ENCODE measurements at places on chromosomes 6 and 20.

- no peak for DNase-seq
These were observed 96.4 kb upstream of the DUSP22 start for GRCh38 chr6:195861-196360.

DNA sequence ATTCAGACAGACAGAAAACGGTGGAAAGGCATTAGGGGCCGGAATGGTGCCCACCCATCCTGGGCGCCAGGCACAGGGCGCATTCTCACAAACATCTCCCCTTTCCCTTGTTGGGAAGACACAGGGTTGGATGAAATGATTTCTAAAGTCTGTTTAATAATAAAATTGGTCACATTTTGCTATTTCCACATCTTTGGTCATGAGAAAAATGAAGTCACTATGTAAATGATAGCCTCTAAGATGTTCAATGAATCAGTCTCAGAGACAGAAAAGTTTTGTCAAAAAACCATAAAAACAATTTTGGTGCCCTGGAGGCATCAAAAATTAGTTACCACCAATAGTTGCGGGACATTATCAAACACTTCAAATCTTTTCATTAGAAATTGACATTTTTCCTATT, 40.7 kb downstream of the PRR18 start:
- no peak for DNase-seq

DNA sequence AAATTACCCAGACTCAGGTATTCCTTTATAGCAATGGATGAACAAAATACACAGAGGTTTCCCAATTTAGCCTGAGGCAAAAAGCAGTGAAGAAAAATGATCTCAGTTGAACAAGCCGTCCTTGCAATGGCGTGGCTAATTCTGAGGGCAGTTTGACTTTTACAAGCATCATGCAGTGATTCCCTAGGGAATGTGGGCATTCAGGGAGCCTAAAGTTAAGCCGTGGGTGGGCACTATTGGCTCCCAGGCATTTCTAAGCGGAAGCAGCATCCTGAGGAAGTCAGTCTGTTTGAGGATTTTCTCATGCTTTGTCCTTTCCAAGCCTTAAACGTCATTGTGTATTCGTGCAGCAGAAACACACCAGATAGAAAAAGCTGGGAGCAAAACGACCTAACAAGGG, 133.9 kb downstream of the MYLK4 start:
- DNase-seq, result no peak

GRCh38 chr6:99415446-99415845, 9.7 kb downstream of the PNISR start:
- DNase-seq, result no peak

DNA sequence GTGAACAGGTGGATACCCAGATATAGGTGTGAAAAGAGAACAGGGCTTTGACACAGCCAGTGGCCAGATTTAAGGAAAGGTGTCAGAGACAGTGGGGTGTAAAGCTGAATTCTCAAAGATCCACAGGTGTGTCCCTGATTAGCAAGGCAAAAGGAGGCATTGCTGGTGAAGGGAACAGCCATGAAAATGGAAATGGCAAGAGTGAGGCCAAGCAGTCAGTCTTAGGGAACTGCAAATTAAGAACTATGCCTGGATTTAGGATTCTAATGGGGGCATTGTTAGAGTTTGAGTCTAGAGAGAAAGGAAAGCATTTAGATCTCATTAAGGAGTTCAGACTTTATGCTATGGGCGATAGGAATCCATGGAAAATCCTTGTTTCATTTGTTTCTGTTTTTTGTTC, 789.2 kb downstream of the MAFB start:
- no peak for DNase-seq

DNA sequence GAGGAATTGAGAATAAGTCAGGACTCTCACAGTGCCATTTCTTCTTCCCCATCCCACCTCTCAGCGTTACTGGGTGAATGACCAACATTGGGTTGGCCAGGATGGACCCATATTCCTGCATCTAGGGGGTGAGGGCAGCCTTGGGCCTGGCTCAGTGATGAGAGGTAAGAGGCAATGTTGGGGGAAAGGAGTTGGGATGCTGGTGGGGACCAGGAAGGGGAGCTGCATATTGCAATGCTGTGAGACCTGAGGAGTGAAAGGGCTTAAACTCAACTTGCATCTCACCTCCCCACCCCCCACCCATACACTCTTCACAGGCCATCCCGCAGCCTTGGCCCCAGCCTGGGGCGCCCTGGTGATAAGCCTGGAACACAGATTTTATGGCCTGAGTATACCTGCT, 1.3 kb downstream of the PRSS16 start:
- no peak for DNase-seq

- DNase-seq, result peak; percentile 78
These were observed 18.3 kb upstream of the TRAM2 start for GRCh38 chr6:52595000-52595795.

- no peak for DNase-seq
These were observed 3.4 kb upstream of the HELZ2 start for GRCh38 chr20:63577317-63577894.

GRCh38 chr6:42154461-42155209, 12.2 kb upstream of the C6orf132 start:
- DNase-seq, result no peak

DNA sequence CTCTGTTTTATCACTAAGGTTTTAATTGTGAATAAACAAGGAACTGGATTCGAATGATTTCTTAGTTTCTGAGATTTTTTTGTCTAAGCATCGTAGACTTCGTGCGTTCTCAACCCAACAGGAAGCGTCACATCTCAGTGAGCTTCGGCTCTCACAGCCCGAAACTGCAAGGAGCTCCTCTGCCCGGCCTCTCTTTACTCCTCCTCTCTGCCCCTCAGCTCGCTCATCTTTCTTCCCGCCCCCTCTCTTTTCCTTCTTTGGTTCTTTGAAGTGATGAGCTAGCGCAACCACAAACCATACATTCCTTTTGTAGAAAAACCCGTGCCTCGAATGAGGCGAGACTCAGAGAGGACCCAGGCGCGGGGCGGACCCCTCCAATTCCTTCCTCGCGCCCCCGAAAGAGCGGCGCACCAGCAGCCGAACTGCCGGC, 480 bp upstream of the NT5E start:
- peak; percentile 35 for DNase-seq

DNA sequence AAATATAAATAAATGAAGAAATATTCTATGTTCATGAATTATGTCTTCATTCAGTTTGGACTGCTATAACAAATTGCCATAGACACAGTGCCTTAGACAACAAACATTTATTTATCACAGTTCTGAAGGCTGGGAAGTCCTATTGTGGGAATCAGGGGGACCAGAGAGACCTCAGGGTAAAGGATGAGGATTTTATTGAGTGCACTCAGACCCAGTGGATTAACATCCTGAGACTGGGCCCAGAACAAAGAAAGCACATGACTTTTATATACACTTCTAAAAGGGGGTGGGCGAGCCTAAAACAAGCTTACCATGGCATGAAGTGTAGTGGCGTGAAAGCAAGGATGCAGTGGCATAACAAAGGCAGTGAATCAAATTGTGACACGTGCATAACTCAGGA, 26.9 kb upstream of the CBLN4 start:
- DNase-seq, result no peak

GRCh38 chr20:36309643-36310042, 3.5 kb downstream of the DLGAP4 start:
- DNase-seq, result no peak

DNA sequence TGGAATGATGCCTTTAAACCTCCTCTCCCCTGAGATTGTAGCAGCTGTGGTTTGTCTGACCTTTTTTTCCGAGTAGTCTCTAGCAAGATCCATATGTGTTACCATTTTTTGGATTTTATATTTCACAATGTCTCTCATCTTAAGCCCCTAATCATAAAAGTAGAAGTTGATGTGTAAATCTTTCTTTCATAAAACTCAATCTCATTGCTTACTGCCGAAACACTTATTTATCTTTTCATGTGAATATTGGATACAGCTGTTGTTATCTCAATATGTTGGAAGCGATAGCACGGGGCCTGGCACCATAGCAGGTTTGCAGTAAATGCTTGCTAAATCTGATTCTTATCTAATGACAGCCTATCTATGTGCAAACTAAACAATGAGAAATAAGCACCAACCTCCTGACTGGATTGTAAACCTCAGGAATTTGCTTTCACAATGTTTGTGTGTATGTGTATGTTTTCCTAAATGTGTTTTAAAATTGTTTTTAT, 14.2 kb downstream of the SMPDL3A start:
- no peak for DNase-seq

- no peak for DNase-seq
These were observed 24.5 kb downstream of the FAM110A start for GRCh38 chr20:858011-858410.

DNA sequence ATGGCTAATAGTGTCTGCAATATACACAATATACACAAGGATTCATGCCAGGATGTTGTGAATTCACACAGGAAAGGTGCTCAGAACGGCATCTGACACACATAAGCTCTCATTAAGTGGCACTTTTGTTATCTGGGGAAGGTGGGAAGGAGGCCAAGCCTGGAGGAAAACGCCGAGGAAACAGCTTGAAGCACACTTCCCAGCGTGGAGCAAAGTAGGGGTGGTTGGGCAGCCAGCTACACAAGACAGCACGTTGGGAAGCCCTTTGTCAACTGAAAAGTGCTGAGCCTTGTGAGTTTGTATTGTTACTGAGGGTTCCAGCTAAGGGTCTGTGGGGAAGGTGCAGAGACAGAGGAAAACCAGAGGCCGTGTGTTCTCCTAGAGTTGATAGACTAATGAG, 181.0 kb downstream of the ZMYND8 start:
- no peak for DNase-seq

DNA sequence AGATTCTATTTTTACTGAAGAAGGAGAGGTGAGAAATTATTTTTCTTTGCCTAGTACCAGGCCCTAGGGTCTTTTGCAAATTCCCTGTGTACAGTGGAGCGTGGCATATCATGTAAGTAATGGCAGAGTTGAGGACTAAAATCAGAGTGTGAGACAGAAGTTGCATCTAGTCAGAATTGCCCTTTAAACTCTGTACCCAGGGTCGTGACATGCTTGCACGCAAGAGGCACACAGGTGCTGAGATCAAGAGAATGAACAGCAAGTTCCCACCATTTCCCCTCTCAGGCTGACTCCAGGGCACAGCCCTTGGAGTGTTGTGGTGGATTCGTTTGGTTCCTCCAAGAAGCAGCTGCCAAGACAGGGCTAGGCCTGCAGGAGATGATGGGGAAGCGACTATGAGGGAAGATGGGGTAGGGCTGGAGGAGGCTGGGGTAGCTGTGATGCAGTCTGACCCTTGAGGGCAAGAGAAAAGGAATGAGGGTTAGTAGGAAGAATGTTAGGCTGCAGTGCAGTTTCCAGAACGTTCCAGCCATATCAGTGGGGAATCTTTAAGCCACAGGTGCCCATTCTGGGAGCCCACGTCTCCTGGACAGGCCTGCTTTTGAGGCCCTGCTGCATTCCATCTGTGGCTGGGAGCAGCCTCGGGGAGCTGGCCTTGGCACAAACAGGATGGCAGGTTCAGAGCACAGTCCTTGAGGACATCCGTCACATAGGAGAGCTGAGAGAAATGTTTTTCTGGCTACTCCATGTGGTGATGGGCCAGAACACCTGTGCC, 6.9 kb downstream of the NELFCD start:
- no peak for DNase-seq

- no peak for DNase-seq
These were observed 53.6 kb upstream of the EDN3 start for GRCh38 chr20:59246691-59247400.

- no peak for DNase-seq
These were observed 22.8 kb upstream of the PTPN1 start for GRCh38 chr20:50487397-50487796.

DNA sequence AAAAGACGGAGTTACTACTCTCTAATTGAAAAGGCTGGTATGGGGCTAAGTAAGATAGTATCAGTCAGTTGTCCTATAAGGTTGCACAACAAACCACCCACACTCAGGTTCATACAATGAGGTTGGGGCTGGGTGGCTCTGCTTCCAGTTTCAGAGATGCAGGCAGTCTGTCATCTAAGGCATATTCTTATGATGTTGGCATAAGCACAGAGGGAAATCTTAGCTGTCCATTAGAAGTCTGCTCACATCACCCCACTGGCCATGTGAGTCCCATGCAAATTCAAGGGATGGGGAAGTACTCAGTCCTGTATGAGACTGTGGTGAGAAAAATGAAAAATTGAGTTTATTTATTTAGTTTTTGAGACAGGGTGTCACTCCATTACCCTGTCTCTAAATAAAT, 118.6 kb downstream of the LAMP5 start:
- no peak for DNase-seq

DNA sequence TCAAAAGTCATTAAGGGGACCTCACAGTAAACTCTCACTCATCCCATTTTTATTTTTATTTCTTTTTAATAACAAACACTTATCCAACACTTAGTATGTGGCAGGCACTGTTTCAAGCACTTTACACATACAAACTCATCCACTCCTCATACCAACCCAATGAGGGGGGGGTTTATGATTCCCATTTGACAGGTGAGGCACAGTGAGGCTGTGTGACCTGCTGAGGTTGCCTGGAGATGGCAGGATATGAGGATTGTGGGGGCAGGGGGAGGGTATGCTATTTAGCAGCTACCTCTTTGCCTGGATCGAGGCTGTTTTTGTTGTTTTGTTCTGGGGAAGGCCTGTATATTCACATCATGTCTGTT, 219.8 kb downstream of the KIF16B start:
- DNase-seq, result no peak

GRCh38 chr20:43723186-43723585, 3.6 kb downstream of the GTSF1L start:
- DNase-seq, result no peak

DNA sequence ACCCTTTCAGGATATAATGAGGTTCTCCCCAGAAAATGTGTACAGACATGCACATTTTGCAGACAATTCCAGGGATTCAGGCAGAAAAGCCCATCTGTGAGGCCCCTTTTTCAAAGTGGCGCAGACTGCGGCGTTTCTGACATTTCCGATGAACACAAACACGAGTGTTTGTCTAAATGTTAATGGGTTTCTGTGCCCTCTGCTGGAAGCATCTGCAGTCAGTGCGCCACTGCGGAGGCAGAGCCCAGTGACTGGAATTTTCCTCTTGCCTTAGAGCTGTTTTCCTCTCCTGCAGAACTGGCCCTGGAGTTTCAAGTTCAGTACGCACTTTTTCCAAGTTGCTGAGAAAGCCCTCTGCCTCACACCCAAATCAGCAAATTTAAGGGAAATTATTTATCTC, 15.3 kb downstream of the ANKRD60 start:
- no peak for DNase-seq

DNA sequence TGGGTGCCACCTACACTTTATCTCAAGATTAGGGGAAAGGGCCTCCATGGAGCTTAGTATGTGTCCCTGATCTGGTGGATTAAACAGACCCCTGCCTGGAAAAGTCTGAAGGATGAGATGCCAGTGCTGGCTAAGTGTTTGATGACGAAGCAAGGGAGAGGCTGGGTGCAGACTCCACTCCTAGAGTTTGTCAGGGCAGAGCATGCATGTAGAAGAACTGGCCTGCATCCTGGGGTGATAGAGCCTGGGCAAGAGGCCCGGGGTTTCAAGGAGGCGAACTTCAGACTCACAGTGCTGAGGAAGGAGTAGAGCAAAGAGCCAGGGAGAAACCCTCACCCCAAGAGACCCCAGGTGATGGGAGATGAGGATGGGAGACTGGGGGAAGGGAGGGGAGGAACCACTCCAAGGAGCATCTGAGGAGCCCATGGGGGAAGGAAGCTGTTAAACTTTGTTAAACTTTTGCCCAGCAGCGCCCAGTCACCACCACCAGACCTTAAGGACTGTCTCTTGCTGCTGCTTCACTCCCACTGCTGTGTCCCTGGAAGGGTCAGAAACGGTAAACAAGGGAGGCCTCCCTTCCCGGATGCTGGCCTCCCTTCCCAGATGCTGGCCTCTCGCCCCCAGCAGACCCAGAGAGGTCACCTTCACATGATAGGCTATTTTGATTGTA, 61.6 kb downstream of the RPRD1B start:
- no peak for DNase-seq

Measured in H54 (cell line).